ENCODE measurements at places on chromosomes 6 and 20.
A peak's percentile ranks its signal among the peaks of the same experiment; 100 is the strongest.

- DNase-seq = no peak
Measured at GRCh38 chr6:37320646-37321045, 33.1 kb upstream of the RNF8 start.

GRCh38 chr6:126181173-126181741, 158.7 kb upstream of the CENPW start:
- no peak for DNase-seq

DNA sequence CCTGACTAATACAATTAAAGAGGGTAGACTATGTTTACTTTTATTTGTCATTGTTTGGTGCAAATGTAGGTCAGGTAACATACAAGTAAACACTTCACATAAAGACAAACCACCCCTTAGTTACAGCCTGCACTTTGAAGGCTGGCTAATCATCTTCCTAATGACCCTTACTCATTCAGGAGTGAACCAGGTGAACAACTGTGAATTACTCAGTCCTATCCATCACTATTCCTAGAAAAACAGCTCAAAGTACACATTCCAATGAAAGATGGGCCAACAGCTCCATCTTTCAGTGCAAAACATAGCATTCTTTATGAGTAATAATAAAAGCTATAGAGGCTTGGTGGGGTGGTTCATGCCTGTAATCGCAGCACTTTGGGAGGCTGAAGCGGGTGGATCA, 78.2 kb downstream of the FRK start:
- no peak for DNase-seq

DNA sequence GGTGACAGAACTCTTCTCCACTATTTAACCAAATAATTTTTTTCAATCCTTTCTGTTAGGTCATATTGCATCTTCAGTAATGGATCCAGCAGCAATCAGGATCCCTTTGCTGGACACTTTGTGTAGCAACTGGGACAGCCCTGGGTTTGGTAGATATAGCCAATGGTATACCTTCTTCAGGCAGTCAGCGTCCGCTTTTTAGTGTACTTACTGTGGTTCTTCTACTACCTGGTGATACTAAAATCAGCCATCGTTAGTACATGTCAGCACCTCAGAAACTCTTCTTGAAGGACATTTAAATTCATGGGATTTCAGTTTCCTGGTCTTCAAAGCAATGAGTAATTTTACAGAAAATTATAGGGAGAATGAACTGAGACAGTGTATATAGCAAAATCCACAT, 93.5 kb downstream of the ADGRG6 start:
- no peak for DNase-seq

DNA sequence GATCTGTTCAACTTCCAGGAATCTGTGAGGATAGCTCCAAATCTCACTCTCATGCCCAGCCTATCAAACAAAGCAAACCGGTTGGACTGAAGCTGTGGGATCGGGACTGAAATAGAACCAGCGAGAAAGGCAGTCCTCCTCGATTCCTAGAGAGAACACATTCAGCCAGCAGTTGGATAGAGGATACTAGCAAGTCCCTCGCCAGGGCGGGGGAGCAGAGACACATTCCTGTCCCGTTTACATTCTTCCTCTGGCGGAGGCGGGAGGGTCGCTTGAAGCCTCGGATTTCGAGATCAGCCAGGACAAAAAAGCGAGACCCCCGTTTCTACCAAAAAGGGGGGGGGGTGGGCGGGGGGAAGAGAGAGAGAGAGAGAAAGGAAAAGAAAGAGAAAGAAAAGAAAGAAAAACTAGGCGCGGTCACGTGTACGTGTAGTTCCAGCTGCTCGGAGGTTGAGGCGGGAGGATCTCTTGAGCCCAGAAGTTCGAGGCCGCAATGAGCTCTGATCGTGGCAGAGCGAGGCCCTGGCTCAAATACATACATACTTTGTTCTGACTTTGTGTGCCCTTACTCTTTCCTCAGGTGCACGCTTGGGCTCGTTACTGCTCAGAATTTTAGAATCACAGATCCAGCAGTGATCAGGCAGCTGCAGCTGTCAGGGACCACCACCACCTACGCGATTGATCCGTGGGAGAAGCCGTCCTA, 19.5 kb downstream of the ZNF311 start:
- DNase-seq = no peak

DNA sequence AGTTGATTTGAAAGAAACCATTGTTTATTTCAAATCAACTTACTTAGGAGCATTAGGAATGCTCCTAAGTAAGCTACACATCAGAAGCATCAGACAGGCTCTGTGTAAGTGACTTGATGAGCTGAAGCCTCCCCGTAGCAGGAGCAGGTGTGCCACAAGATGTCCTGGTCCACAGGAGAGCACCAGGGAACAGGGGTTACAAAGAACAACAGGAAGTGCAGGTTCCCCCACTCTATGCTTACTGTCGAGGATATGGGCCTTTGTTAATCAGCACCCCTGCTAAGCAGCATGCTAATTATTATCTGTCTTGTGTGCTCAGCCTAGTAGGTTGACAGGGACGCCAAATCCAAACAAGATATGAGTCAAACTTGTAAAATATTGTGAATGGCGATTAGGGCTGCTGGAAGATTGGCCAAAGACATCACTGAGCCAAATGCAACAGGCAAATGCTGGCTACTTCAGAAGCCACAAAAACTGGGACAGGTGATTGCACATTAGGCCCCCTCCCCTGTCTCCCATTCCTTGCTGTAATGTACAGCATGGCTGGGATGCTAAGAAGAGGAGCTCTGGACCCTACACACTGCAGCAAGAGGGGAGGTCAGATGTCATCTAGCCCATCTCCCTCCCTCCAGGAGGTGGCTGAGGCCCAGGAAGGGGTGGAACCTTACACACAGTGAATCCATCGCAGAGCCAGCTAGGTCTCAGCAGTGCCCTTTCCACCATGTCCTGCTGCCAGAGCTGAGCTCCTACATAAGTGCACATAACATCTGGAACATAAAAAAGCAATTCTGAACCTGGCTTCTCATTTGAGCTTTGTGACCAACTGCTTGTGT, 939 bp downstream of the TGM3 start:
- no peak for DNase-seq

DNA sequence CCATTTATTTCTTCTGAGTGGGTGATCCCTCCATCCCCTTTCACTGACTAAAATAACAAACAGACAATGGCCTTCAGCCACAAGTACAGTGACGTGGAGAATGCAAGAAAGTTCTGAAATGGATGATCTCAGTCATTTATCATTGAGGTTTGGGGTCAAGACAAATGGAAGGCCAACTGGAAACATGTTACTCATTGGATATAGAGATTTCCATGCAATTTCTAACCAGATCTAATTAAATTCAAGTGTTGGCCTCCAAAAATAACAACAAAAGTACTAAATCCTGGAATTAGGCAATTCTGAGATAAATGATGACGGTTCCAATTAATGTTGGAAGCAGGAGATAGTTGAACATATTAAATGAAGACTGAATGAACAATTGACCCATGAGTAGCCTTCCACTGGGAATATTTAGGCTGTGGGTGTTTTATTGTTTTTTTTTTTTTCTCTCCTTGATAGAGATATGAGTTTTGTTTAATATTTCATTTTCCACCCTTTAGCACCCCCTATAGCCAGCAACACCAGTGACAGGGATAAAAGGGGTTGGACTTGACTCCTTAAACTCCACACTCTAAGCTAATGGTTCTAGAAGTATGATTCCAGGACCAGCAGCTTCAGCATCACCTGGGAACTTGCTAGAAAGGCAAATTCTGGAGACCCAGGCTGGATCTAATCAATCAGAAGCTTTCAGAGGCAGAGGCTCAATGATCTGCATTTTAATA, 112.8 kb downstream of the BCAS1 start:
- DNase-seq = no peak

GRCh38 chr6:55049866-55050265, 124.4 kb upstream of the HCRTR2 start:
- no peak for DNase-seq

- DNase-seq = no peak
Measured at GRCh38 chr6:133623065-133623464, 265.8 kb upstream of the TCF21 start.

- peak; percentile 49 for DNase-seq
Measured at GRCh38 chr20:47196091-47197081, 160.1 kb downstream of the ZMYND8 start.

DNA sequence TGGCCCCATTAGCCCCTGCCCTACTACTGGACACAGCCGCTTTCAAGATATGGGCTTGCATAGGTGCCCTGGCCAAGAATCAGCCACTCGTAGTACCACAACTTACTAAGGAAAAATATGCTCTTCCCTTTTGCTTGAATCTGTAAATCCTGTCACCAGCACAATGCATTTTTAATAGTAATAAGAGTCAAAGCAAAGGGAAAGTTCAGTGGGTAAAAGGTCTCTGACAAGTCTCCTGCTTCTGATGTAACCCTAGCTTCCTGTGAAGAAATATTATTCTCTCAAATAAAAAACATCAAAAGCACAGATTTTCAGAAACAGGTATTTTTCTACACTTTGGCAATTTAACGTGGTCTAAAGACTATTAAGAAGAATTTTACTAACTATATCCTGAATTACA, 373.8 kb downstream of the GJA1 start:
- DNase-seq = no peak

DNA sequence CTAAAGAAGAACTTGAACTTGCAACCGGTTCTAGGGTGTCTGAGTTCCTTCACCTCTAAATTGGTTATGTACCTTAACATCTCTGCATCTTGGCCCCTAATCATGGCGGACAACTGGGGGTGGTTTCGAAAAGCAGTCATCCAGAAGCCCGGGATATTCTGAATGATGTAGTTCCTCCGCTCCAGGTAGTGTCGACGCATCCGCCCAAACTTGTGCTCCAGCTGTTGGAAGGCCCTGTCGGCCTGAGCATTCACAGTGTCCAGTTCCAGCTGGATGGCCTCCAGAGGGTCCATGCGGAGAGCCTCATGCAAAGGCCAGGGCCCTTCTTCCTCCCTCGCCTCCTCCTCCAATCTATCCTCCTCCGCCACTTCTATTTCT, 887 bp downstream of the TSPYL1 start:
- DNase-seq = peak; percentile 22

GRCh38 chr6:13368731-13369115, 40.4 kb upstream of the TBC1D7 start:
- no peak for DNase-seq

GRCh38 chr6:38354037-38354381, 285.7 kb downstream of the BTBD9 start:
- DNase-seq = no peak

DNA sequence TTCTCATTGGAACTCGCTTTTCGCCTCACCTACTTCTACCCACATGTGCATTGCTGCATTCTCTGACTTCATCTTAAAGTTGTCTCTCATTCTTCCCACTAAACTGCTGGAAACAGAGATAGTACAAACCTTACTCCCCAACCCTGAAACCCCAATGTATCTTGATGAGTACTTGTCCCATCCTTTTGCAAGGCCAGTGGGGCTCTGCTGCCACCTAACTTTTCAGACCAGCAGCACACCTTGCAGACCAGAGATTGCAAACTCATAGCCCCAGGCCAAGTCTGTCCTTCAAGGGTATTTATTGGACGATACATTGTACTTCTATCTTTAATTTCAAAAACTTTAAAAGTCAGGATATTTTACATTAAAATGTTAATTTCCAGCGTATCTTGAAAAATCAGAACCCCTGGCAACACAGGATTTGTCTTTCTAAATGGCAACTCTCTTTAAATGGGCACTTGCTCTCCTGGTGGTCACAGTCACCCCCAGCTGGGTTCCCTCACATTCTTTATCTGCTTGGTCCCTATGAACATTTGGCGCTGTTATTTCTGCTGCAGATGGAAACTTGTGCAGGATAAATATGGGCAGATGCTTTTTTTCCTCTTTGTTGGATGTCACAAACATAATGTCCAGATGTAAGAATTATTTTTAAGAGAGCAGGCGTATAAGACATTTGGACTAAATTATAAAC, 83.9 kb downstream of the SOD2 start:
- peak; percentile 4 for DNase-seq

- no peak for DNase-seq
Measured at GRCh38 chr6:7463785-7464184, 74.2 kb downstream of the RIOK1 start.

- no peak for DNase-seq
Measured at GRCh38 chr20:52383995-52384621, 192.5 kb upstream of the ZFP64 start.

DNA sequence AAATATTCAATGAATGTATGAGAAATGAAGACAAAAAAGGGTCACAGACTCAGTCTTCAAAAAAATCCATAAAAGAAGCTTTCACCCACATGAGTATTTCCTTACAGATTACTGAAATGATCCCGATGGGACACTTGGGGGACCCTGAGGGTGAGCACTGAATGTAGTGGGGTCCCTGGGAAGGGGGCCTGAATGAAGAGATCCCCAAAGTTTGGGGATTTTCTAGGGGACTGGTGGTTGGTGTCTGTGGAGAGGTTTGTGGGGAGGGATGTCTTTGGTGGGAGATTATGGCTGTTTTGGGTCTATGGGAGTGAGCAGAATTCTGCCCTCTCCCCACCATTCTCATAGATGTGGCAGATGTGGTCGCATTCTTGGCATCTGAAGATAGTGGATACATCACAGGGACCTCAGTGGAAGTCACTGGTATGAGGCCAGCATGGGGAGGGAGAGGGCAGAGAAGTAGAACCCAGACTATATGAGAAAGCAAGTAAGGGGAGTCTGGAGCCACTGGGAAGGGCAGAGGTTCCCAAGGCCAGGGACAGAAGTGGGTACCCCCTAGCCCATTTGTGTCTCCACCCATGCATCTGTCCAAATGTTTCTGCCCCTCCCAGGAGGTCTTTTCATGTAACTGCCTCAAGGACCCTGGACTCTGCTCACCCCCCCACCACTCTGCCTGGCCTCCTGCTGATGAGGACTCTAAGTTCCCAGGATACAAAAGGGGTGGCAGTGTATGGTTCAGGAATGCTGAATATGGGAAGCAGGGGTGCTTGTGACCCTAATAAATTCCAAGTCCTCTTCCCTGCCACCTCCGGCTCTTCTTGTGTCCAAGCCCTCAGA, 1.8 kb downstream of the HSD17B8 start:
- no peak for DNase-seq

GRCh38 chr6:86516087-86516486, 421.2 kb upstream of the HTR1E start:
- no peak for DNase-seq

DNA sequence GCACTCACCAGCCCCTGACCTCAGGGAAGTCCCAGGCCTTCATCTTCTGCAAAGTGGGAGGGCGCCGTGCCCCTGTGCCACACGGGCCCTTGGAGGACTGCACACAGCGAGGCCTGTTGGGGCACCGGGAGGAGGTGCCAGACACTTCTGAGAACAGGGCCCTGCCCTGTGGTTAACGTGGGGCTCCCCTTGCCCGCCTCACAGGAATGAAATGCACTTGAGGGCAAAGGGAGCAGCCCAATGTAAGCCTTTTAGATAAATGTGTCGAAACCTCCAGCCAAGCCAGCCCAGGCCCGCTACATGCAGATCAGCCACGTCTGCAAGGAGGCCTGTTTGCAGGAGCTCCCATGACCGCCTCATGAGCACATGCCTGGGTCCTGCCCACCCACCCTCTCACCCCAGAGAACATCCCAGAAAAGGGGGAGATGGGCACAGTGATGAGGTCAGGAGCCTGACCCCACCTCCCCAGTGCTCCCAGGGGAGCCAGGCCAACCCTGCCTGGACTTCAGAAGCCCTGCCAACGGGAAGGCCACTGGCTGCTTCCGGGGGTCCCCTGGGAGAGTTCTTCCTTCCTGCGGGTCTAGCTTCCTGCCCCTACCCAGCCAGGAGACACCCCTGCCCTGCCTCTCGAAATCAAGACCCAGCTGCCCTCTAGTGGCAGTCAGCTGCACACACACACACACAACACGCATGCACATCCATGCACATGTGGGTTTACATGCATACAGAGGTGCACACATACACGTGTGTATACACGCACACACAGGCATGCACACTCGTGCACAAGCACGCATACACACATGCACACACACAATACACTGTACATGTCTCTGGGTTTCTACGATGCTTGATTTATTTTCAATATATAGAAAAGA, 178.7 kb downstream of the TAF4 start:
- peak; percentile 3 for DNase-seq

All from stimulated activated CD4-positive, alpha-beta T cell treated with anti-CD3 and anti-CD28 coated beads, Interleukin-12 subunit alpha, Interleukin-12 subunit beta, amount 100 ng/mL, for 24 hours (primary cell).